ENCODE measurements at places on chromosomes 2 and 18.

GRCh38 chr2:10658914-10659257 is 30.9 kb downstream of the NOL10 start:
- DNase-seq, result no peak

DNA sequence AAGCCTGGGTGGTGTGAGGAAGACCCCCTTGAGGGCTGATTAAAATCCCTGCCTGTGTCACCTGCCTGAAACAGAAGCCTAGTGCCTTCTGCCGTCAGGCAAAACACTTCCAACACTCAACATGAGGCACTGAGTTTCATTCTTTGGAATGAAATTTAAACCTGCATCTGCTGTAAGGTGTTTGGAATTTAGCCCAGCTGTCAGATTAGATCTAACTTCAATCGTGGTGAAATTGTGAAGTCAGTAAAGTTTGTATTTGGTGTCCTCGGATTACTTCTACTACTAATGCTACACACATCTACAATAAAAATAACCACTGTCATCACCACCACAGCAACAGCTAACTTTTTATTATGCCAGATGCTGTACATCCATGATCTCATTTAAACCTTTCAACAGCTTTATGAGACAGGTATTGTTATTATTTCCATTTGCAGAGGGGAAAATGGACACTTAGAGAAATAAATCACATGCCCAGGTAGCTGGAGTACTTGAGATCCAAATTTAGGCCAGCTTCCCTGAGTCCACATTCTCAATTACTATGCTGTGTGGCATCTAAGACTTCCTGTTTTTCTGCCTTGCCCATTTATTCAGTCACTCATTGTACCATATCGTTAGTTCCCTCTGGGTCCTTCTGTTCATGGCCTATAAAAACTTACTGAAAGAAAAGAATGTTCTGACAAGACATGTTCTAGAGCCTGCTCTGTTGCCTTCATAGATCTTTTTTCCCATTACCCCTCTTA is 98.2 kb upstream of the GCFC2 start:
- DNase-seq, result no peak

- no peak for DNase-seq
Measured at GRCh38 chr2:17171446-17172049, 346.7 kb downstream of the RAD51AP2 start.

DNA sequence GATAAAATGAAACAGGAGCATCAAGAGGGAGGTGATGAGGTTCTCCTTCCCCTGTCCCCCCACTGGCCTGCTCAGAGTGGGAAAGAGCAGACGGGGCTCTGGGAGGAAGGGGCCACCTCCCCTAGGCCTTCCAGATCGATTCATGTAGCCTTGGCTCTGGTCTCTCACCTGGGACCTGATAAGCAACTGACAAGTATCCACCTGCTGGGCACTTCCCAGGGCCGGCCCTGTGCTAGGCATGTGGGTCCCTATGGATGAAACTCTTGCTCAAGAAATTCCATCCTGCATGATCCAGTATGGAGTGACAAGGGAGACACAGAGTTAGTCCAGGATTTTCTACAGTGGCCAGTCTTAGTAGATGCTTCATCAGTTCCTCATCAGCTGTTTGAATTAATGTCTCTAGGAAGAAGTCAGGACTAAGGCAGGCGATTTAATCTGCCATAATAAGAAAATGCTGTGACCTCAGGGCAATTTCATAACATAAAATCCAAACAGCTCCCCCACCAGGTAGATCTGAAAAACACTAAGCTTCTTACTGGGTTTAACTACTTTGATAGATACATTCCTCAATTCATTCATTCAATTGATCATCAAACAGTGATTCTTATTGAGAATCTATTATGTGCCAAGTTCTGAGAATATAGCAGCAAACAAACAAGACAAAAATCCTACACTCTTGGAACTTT is 44.7 kb upstream of the ZFP36L2 start:
- no peak for DNase-seq

- DNase-seq, result peak; percentile 64
Measured at GRCh38 chr2:112626604-112627059, 19.1 kb upstream of the SLC20A1 start.

DNA sequence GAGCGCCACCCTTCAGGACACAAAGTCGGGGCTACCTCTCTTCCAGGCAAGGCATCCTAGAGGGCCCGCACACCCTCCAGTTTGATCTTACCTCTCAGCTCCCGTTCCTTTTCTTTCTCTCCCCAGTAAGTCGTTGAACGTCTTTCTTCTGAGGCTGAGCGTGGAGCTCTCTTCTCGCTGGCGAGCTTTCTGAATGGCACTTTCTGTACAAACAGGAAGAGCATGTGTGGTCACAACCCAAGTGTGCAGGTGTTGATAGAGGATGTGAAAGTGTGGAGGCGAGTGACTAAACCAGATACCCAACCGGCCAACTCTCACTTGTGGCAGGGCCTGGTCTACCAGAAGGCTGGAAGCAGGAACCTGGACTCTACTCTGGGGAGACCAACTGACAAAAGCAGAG is at the start of gene AFF3:
AFF3 (minus strand) TSS at position 198 of the 400 bp plus-strand sequence. CDS start 38,136 bp downstream, outside the sequence.
- no peak for DNase-seq
